Stimulated activated naive CD4-positive, alpha-beta T cell treated with Interleukin-2 at 50 U/mL for 16 hours (primary cell): ENCODE measurements at places on chromosomes 12 and 14.

- DNase-seq: no peak
These were observed 63.0 kb downstream of the GNS start for GRCh38 chr12:64696080-64696741.

DNA sequence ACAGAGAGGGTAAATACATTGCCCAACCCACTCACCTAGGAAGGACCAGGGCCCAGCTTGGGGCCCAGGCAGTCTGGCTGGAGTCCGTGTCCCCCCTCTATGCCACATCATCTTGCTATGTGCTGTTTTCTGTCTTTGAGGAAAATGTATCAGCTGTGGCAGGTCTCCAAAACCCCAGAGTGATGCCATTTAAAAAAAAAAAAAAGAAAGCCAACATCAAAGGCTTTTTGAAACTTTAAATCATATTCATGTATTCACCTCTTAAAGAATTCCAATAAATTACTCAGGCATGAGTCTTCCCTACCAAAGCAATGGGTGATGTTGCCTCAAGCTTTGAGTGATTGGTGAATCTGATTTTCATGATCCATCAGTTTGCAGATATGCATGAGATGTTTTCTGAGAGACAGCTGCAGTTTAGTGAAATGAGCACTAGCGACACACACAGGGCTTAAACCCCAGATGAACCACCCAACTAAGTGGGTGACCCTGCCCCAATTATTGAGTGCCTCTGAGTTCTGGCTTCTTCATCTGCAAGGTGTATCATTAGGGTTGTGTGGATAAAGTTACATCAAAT is 6.1 kb downstream of the KRT81 start:
- DNase-seq: no peak

GRCh38 chr12:16324272-16324671 is 23.2 kb upstream of the MGST1 start:
- DNase-seq: no peak

DNA sequence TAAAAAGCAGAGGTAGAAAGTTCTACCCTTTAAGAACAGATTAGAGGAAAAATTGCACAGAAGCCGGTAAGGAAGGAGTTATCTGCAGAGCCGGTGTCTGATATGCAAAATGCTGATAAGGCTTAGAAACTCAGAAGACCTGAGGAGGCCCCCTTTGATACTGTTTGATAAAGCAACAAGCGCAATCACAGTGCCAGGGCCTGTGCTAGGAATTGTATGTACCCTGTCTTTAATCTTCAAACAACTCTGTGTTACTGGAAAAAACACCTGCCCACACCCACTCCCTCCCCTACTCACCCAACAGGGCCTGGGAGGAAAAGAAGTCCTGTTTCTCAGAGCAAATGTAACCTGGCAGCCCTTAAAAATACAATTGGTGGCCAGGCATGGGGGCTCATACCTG is 112.7 kb upstream of the FUT8 start:
- DNase-seq: no peak

DNA sequence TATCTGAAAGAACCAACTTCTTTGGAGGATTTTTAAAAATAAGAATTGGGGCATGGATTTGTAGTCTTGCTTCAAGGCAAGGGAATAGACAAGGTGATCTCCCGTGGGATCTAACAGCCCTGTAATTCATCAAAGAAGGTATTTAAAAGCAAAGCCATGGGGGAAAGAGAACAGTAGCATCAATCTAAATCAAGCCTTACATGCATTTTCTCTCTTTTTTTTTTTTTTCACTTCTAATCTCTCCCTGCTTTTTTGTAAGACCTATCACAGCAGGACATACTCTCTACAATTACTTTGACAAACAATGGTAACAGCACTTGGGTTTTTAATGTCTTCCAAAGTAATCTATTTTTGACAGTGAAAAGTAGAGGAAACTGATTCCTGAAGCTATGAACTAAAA is 367.9 kb downstream of the PAWR start:
- DNase-seq: no peak

DNA sequence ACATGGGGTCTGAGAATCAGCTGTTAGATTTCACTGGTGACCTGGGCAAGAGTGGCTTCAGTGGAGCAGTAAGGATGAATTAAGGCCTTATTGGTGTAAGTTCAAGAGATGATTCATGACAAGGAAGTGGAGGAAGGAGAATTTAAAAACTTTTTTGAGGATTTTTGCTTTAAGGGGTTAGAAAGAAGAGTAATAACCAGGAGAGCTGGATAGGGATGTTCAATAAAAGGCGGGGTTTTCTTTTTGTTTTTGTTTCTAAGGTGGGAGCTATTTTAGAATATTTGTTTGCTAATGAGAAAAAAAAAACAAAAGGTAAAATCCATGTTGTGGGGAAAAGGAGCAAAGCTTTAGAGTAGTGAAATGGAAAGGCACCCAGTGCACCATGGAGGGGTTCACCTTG is 15.2 kb upstream of the TUBA1B start:
- DNase-seq: no peak

GRCh38 chr14:89228921-89229639 is 188.0 kb downstream of the FOXN3 start:
- DNase-seq: no peak

- DNase-seq: no peak
These were observed 17.8 kb downstream of the HDAC7 start for GRCh38 chr12:47801904-47802246.

- DNase-seq: no peak
These were observed 100.2 kb upstream of the PRICKLE1 start for GRCh38 chr12:42689699-42690098.

DNA sequence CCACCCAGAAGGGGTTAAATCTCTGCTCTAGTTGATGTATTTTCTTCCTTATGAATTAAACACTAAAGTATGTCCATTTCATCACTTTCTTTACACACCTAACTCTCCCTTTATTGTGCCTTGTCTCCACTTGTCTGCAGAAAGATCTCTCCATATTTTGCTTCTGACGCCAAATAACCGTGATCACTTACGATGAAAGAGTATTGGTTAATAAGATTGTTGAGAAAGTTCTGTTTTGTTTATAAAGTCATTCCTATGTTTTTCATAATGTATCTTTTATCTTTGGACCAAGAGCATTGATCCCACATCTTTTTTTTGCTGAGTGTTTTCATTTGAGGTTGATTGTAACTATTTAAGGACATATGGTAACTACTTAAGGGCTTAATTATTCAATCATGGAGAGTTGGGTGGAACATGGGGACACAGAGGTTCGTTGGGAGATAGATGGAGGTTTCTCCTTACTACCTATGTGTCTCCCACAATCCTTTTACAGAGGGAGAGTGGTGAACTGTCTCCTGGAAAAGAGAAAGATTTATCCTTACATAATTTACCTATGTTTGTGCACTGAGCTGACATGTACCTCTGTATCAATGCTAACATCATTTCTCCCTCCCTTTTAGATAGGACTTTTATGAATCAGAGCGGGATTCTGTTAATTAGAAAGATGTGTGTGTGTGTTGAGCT is 120.7 kb upstream of the SLC38A2 start:
- DNase-seq: no peak

DNA sequence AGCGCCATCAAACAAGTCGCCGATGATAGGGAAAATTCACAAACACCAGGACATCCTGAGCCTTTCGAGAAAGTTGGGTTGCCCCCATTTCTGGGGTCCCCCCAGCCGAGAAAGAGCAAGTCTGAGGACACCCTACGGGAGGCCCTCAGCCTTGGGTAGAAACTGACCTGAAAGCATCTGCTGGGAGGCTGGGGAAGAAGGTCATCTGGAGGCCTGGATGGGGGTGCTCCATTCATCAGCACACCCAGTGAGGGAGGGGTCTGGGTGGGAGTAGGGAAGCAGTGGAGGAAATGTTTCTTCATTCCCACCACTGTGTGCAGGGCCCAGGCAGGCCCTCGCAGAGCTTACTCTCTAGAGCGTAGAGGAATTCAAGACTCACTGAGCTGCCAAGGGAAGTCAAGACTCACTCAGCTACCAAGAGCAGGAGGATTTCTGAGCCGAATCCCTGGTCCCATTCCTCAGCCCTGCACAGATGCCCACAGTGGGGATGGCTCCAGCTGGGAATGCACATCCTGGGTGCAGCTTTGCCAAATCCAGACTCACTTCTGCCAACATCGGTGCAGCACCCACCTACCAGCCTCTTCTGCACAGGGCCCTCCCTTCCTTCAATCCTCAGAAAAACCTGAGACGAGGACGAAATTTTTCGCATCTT is 38.1 kb downstream of the DIO3 start:
- no peak for DNase-seq

DNA sequence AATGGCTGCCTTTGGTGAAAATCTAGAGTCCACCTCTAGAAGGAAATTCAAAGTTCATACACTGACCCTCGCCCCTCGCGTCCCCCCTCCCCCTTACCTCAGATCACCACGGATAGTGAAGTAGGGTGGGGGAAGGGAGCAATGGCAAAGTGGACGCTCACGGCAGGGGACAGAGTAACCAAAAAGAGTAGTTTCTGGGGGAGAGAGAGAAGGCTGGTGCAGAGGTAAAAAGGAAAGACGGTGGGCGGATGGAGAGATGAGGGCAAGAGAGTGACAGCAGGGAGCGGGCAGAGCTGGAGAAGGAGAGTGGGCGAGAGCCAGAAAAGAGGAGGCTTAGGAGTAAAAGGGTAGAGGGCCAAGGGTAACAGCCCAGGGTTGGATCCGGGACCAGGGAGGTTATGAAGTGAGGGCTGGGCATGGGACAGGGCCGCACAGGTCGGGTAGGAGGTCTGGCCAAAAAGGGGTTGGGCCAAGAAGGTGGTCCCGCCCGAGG is 423 bp downstream of the ALDH6A1 start:
- no peak for DNase-seq

DNA sequence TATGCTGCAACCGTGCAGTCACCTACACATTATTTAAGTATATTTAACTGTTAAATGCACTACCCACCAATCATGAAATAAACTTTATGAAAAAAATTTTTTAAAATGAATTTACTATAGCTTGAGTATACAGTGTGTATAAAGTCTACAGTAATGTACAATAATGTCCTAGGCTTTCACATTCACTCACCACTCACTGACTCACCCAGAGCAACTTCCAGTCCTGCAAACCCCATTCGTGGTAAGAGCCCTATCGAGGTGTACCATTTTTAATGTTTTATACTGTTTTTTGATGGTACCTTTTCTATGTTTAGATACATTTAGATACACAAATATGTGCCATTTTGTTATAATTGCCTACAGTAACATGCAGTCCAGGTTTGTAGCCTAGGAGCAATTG is 48.1 kb downstream of the KLRG1 start:
- DNase-seq: peak; percentile 25

GRCh38 chr12:76449583-76449982 is 101.4 kb upstream of the BBS10 start:
- no peak for DNase-seq

DNA sequence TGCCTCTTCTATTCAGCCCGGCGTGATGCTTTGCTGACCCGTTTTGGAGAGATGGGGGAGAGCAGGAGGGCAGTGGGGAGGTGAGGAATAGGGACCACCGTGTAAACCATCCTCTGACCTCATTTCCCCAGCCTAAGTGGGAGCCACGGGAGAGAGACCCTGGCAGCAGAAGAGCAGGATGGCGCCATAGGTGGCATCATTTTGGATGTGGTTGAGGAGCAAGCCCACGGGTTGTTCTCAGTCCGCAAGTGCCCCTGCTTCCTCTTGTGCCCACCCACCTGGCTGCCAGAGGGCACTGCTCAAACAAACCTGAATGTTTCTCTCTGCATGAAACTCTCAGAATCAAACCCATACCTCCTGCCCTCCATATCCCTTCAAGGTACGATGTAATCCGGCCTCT is 10.7 kb upstream of the UBC start:
- DNase-seq: no peak

DNA sequence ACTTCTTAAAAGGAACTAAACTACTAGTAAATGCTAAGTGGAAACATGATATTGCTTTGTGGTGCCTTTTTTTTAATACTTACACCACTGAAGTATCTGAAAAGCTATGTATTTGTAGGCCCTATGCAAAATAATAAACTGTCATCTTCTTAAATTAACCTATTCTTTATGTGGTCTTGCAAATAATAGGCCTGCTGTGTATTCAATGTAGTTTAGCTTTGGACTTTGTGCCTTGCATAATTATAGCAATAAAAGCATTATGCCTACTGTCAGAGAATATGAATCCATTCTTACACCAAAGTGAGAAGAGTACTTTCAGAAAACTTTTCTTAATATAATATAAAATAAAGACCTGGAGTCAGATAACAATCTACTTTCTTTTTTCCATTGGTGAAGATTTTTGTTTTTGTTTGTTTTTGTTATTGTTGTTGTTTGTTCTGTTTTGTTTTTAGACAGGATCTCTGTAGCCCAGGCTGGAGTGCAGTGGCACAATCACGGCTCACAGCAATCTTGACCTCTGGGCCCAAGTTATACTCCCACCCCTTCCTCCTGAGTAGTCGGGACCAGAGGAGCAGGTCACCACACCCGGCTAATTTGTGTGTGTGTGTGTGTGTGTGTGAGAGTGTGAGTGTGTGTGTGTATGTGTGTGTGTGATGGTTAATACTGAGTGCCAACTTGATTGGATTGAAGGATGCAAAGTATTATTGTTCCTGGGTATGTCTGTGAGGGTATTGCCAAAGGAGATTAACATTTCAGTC is 213.8 kb downstream of the SLC6A15 start:
- DNase-seq: no peak

- DNase-seq: no peak
These were observed 479.0 kb downstream of the GLT1D1 start for GRCh38 chr12:129332286-129332685.

DNA sequence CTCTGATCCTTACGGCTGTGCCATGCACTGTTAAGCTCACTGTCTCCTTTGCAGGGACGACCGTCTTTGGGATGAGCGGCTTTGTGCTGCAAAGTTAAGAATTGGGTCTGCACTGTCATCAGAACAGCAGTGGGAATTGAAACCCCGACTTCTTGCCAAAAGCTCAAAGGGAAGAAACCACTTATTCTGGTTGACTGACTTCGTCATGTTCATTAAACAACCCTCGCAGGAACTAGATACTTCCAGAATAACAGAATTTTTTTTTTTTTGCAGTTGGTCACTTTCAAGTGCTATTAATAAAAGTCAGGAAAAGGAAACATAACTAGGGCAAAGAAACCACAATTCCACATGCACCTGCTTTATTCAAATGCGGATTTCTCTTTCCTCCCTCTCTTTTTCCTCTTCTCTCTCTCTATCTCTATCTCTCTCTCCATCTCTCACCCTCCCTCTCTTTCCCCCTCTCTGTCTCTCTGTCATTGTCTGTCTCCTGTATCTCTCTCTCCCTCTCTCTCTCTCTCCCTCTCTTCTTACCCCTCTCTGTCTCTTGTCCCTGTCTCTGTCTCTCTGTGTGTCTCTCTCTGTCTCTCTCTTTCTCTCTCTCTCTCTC is 12.3 kb upstream of the GLT1D1 start:
- DNase-seq: no peak
